ENCODE measurements at places on chromosomes 6 and 20. TPM values are rescaled to one million over a fixed set of nuclear protein-coding genes. Genes with fewer than 3 reads are reported as not detected.

Gene C20orf144
- total RNA-seq, result 0.84 TPM

Gene AP5S1
- total RNA-seq, result 18.9 TPM

Gene TBXT
- total RNA-seq, result not detected

Gene POFUT1
- 46.2 TPM for total RNA-seq

Gene GATA5
- not detected for total RNA-seq

Gene RPP40
- 13.4 TPM for total RNA-seq

Gene OR2H1
- not detected for total RNA-seq

Gene CGA
- not detected for total RNA-seq

Gene CDH26
- not detected for total RNA-seq

Gene C2
- 0.30 TPM for total RNA-seq

Gene NKX2-2
- not detected for total RNA-seq

Gene GSTA2
- total RNA-seq, result not detected

Gene DYNLT2
- total RNA-seq, result 1.0 TPM

Gene SDCBP2
- total RNA-seq, result 0.74 TPM

Gene NELFE
- 142 TPM for total RNA-seq

Gene NDUFAF4
- total RNA-seq, result 10.4 TPM

Gene ISM1
- 0.15 TPM for total RNA-seq

Gene SASH1
- total RNA-seq, result 12.3 TPM

Gene TPX2
- total RNA-seq, result 122 TPM

Gene PDYN
- not detected for total RNA-seq

Gene FBXO30
- 3.7 TPM for total RNA-seq
